ENCODE measurements at places on chromosomes 16 and 17. TPM values are rescaled to one million over a fixed set of nuclear protein-coding genes. Genes with fewer than 3 reads are reported as not detected.
A peak's percentile ranks its signal among the peaks of the same experiment; 100 is the strongest.

- DNase-seq, result no peak
- H3K27me3 ChIP-seq, result no peaks in the 10 kb centered on the region
- H3K36me3 ChIP-seq, result no peaks in the 10 kb centered on the region
- H3K4me1 ChIP-seq, result no peaks in the 10 kb centered on the region
These were observed 2.2 kb downstream of the KRTAP2-4 start for GRCh38 chr17:41063449-41063848.

GRCh38 chr17:36068524-36068923 lies 4.5 kb downstream of the CCL18 start:
- H3K27ac ChIP-seq, result no peak overlapping the region
- no peak for DNase-seq
- H3K36me3 ChIP-seq, result no peaks in the 10 kb centered on the region
- H3K4me1 ChIP-seq, result no peaks in the 10 kb centered on the region
- no peaks in the 10 kb centered on the region for H3K27me3 ChIP-seq
- no peak overlapping the region for H3K4me3 ChIP-seq

GRCh38 chr17:33261820-33262219 lies 31.3 kb downstream of the ASIC2 start:
- H3K27ac ChIP-seq, result no peak overlapping the region
- no peaks in the 10 kb centered on the region for H3K27me3 ChIP-seq
- no peak for DNase-seq

DNA sequence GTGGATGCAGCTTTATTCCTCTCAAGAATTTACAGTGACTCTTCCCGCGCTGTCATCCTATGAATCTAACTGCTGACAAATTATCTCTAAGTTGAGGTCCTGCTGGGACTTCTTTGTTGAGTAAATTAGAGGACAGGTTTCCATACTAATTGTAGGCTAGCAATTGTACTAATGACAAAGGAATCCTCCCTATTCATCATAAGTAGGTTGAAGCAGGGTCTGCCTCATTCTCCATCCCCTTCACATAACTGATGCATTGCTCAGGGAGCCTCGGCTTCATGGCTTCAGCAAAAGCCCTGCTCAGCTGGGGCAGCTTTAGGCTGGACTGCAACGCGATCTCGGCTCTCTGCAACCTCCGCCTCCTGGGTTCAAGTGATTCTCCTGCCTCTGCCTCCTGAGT lies 83.1 kb upstream of the IRX6 start:
- no peaks in the 10 kb centered on the region for H3K27me3 ChIP-seq
- no peaks in the 10 kb centered on the region for H3K36me3 ChIP-seq
- H3K27ac ChIP-seq, result no peak overlapping the region
- H3K4me3 ChIP-seq, result no peak overlapping the region

DNA sequence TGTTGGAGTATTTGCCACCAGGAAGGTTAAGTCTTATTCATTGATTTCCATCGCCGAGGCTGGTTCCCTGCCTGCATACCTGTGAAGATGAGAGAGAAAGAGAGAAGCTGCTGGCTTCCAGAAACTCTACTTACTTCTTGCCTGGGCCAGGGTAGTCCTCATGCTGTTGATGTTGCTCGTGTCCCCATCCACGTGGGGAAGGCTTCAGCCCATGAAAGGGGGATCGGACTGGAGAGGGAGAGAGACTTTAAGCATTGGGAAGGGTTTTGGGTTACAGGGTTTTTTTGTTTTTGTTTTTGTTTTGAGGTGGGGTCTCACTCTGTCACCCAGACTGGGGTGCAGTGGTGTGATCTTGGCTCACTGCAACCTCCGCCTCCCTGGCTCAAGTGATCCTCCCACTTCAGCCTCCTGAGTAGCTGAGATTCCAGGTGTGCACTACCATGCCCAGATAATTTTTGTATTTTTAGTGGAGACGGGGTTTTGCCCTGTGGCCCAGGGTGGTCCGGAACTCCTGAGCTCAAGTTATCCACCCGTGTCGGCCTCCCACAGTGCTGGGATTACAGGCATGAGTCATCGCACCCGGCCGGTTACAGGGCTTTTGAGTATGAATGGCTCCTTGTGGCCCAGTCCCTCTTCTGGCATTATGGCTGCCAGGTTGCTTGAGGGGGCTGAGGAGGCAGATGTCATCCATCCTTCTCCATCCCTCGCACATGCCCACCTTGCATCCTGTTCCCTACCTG lies 26.6 kb downstream of the ITGB3 start:
- H3K27ac ChIP-seq, result peak overlapping the region; percentile 43
- no peaks in the 10 kb centered on the region for H3K27me3 ChIP-seq
- no peak overlapping the region for H3K4me3 ChIP-seq
- no peaks in the 10 kb centered on the region for H3K36me3 ChIP-seq
- no peak for DNase-seq

DNA sequence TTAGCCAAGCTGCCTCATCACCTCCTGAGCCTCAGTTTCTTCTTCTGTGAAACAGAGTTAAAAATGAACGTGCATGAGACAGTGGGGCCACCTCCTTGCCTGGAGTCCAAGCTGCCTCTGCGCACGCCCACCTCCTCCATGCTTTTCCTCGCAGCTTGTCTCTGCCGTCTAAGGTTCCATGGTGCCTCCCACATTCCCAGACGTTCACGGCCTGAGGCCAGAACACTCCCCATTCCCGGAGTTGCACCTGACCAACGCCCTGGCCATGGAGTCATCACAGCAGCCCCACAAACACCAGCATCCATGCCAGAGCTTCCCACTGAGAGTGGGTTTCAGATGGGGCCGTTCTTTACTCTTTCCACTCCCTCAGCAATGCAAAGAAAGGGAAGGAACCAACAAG lies 183.0 kb upstream of the FOXF1 start:
- DNase-seq, result no peak
- H3K27me3 ChIP-seq, result no peaks in the 10 kb centered on the region
- H3K4me1 ChIP-seq, result no peaks in the 10 kb centered on the region
- no peak overlapping the region for H3K4me3 ChIP-seq
- no peaks in the 10 kb centered on the region for H3K36me3 ChIP-seq

GRCh38 chr17:8953156-8953885 lies 12.2 kb downstream of the PIK3R5 start:
- no peak for DNase-seq
- H3K27ac ChIP-seq, result no peak overlapping the region
- H3K4me3 ChIP-seq, result no peak overlapping the region
- no peaks in the 10 kb centered on the region for H3K27me3 ChIP-seq

GRCh38 chr17:17028878-17029535 lies 13.2 kb upstream of the MPRIP start:
- H3K4me1 ChIP-seq, result peaks cover 43% of the 10 kb centered on the region
- no peaks in the 10 kb centered on the region for H3K27me3 ChIP-seq
- peak overlapping the region; percentile 55 for H3K27ac ChIP-seq
- no peaks in the 10 kb centered on the region for H3K36me3 ChIP-seq
- DNase-seq, result no peak

GRCh38 chr16:27768651-27769272 lies 218.8 kb downstream of the KATNIP start:
- DNase-seq, result no peak
- H3K27me3 ChIP-seq, result no peaks in the 10 kb centered on the region
- peaks cover 9% of the 10 kb centered on the region for H3K36me3 ChIP-seq
- no peak overlapping the region for H3K4me3 ChIP-seq
- no peak overlapping the region for H3K27ac ChIP-seq

DNA sequence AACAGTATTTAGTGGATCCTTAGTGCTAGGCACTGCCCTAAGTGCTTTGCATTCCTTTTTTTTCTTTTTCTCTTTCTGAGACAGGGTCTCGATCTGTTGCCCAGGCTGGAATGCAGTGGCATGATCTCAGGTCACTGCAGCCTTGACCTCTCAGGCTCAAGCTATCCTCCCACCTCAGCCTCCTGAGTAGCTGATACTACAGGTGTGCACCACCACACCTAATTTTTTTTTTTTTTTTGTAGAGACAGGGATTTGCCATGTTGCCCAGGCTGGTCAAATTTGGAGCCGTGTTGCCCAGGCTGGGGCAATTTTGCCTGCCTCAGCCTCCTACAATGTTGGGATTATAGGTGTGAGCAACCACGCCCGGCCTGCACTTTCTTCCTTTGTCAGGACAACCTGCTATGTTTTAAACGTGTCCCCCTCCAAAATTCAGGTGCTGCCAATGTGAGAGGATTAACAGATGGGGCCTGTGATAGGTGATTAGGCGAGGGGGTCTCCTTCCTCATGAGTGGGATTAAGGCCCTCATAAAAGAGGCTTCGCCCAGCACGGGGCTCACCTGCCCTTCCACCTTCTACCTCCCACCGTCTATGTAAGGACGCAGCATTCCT lies 5.4 kb downstream of the NQO1 start:
- no peaks in the 10 kb centered on the region for H3K27me3 ChIP-seq
- no peak overlapping the region for H3K4me3 ChIP-seq
- no peak overlapping the region for H3K27ac ChIP-seq

GRCh38 chr16:11211061-11211976 lies 44.7 kb downstream of the SOCS1 start:
- H3K27ac ChIP-seq, result no peak overlapping the region
- H3K4me1 ChIP-seq, result peaks cover under 1% of the 10 kb centered on the region
- H3K4me3 ChIP-seq, result no peak overlapping the region

DNA sequence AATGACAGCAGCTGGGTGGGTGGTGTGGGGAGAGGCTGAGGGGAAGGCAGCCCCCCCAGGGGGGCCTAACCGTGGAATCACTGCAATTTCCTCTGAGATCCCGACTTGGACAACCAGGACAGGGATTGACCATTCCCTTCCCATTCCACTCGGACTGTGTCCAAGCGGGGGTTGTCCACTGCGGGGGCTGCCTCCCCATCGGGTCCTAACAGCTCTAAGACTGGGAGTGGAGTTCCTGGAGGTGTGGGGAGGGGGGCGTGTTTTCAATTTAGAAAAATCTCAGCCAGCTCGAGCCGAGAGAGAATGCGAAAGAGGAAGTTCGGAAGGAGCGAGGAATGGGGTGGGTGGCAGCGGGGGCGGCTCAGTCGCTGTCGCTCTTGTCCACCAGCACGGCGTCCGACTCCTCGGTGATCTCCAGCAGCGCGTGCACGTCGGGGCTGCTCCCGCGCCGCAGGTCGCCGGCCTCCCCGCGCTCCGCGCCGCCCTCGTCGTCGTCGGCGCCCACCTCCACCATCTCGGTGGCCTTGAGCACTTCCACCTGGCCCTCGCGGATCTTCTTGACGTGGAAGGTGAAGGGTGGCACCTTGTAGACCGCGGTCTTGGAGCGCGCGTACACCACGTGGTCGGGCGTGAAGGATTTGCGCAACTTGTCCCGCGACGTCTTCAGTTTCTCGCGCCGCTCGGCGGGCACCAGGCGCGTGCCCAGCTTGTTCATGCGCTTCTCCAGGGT lies 16.2 kb upstream of the STAT3 start:
- DNase-seq, result no peak
- no peaks in the 10 kb centered on the region for H3K36me3 ChIP-seq
- peaks cover 22% of the 10 kb centered on the region for H3K4me1 ChIP-seq
- H3K27ac ChIP-seq, result no peak overlapping the region
- no peak overlapping the region for H3K4me3 ChIP-seq

DNA sequence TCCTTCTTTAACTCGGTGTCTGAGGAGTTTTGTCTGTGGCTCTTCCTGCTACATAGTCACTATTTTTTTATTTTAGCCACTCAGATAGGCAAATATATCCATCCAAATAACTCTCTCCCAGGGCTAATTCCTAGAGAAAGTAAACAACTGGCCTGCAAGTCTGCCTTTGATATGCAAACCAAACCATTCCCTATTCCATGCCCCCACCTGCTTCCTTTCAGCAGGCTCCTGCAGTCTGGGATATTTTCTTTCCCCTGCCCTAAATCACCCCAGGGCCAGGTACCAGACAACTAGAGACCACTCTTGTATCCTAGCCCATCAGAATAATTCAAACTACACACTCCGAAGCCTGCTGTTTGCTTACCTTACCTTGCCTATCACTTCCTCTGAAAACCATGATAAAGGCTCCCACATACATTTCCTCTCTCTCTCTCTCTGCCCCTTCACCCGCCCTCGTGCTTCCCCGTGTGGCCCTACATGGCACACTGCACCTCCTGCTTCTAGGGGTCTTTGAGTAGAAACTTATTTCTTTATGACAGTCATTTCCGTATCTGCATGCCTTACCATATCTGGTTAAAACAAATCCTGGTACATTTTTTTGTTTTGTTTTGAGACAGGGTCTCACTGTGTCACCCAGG lies 8.3 kb downstream of the CD300H start:
- H3K4me1 ChIP-seq, result no peaks in the 10 kb centered on the region
- H3K27ac ChIP-seq, result no peak overlapping the region
- no peak for DNase-seq

- peaks cover 3% of the 10 kb centered on the region for H3K36me3 ChIP-seq
- H3K4me1 ChIP-seq, result peaks cover 7% of the 10 kb centered on the region
- H3K27me3 ChIP-seq, result no peaks in the 10 kb centered on the region
These were observed 8.8 kb downstream of the SNRNP25 start for GRCh38 chr16:62283-62967.

GRCh38 chr17:59512844-59513385 lies 52.5 kb upstream of the DHX40 start:
- no peak overlapping the region for H3K27ac ChIP-seq
- H3K4me1 ChIP-seq, result peaks cover 11% of the 10 kb centered on the region
- DNase-seq, result no peak
- no peak overlapping the region for H3K4me3 ChIP-seq

- H3K4me3 ChIP-seq, result no peak overlapping the region
- DNase-seq, result no peak
- no peak overlapping the region for H3K27ac ChIP-seq
- H3K4me1 ChIP-seq, result peaks cover 13% of the 10 kb centered on the region
These were observed 13.2 kb downstream of the HIC1 start for GRCh38 chr17:2068031-2068518.

DNA sequence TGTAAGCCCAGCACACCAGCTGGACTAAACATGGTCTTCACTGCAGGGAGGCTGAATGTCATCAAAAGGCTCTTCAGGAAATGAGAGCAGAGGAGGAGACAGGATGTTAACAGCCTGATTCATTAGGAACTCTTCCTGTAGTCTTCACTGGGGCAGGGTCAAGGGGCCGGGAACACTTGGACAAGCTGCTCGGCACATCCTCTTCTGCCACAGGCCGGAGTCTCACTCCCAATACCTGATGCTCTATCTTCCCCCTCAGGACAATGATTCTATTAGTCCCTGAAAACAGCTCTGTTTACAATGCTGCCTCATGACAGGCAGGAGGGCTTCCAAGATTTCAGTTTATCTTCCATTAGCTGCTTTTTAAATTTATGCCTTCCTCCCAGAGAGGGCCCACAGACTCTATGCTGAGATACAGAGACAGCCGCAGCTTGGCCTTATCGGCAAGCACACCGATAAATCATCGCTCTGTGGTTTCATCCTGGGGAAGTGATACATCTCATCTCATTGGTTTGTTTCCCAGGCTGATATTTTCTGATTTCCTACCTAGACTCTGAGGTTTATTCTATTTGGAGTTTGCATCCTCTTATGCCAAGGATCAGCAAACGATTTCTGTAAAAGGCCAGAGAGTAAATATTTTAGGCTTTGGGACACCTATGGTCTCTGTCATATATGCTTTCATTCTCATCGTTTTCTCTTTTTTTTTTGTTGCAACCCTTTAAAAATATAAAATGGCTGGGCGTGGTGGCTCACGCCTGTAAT lies 214.0 kb upstream of the ASIC2 start:
- no peak overlapping the region for H3K27ac ChIP-seq
- no peak overlapping the region for H3K4me3 ChIP-seq
- no peaks in the 10 kb centered on the region for H3K36me3 ChIP-seq
- H3K27me3 ChIP-seq, result no peaks in the 10 kb centered on the region
- H3K4me1 ChIP-seq, result no peaks in the 10 kb centered on the region

GRCh38 chr17:15342460-15342859 lies 1.1 kb upstream of the TEKT3 start:
- no peak overlapping the region for H3K4me3 ChIP-seq
- no peaks in the 10 kb centered on the region for H3K27me3 ChIP-seq
- no peak for DNase-seq

The COPZ2 gene
- total RNA-seq, result 43.5 TPM

The DHRS7C gene
- not detected for total RNA-seq

The KCNH6 gene
- total RNA-seq, result 0.78 TPM

The KRT40 gene
- total RNA-seq, result 1.6 TPM

The NXPH3 gene
- total RNA-seq, result 0.99 TPM

The FBXW10B gene
- not detected for total RNA-seq

All from body of pancreas (tissue), 4 donors.